ENCODE measurements at places on chromosomes 5 and 9.

- peak; percentile 63 for DNase-seq
Measured at GRCh38 chr9:13351778-13352386, 72.4 kb upstream of the MPDZ start.

GRCh38 chr9:136138566-136138965 lies 19.9 kb upstream of the TMEM250 start:
- peak; percentile 64 for DNase-seq

- DNase-seq = peak; percentile 46
Measured at GRCh38 chr9:19379283-19379682, 753 bp downstream of the RPS6 start.

DNA sequence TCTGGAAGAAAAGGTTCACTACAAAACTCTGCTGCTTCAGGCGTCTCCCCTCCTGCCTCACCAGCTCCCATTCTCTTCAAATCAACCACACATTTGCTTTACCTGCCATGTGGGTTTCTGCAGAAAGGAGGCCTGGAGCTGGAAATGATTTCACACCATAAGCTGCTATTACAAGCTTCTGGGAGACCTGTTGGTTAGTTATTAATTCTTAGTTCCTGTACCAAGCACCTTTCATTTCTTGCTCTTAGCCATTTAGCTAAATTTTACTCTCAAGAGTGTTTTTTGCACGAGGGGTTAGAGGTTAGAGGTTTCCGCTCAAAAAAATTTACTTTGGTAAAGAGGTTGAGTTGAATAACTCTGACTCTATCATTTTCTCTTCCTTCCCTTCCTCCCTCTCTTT lies 70.3 kb downstream of the MAP1B start:
- DNase-seq = no peak

DNA sequence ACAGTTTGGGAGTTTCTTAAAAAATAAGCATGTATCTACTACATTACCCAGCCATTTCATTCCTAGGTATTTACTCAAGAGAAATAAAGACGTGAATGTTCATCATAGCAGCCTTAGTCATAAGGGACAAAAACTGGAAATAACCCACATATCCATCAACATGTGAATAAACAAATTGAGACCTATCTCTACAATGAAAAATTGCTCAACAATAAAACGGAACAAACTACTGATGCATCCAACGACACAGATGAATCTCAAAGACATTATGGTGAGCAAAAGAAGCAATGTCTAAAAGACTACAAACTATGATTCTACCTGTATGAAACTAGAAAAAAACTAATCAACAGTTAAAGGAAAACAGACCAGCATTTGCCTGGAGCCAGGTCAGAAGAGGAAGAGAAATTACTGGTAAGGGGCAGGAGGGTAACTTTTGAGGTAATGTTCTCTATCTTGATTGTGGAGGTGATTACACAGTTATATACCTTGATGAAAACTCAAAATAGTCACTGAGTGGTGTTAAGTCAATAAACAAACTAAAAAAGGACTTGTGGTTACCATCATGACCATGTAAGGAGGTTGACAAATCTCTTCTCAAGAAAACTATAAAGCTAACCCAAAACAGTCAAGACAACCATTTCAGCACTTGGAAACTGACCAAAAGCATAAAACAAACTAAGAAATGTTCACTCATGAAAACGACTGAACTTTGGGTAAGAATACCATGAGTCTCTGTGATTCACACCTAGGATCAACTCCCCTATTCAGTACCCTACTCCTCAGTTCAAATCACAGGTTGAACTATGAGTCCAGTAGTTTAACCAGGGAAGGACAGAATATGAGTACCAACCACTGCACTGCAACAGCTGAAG lies 10.4 kb downstream of the UIMC1 start:
- DNase-seq = no peak

DNA sequence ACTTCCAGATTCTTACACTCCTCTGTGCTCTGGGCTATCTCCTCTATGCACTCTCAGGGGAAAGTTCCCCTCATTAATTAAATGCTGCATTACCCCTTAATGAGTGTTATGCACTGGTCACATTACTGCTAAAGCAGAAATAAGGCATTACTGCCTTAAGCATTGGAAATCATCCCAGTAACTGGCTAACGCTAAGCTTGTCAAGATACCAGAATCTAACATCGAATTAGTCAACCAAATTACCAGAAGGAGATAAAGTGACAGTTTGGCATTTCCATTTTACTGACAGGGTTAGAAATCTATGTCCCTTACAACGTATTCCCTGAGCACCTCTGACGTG lies 69.5 kb upstream of the FAM169A start:
- DNase-seq = no peak

- DNase-seq = no peak
Measured at GRCh38 chr5:79111387-79111959, at the start of gene BHMT. Gene BHMT, plus strand, starts transcription at chr5:79111809. Its CDS starts 77 bp downstream, at chr5:79111886.

DNA sequence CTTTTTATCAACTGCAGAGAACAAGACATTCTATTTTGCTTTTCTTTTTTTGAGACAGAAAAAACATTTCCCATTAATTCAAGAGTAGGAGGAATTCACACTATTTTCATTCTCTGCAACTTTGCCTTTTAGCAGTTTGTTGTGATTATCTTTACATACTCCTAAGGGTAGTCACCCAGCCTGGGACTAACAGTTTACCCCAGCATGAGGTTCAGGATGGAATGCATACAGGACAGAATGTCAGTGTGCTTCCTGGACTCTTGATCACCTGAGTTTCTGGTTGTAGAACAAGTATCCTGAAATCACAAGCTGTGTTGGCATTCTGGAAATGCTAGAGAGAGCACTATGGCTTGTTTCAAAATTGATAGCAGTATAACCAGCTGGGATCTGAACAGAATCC lies 368.1 kb downstream of the KIF4B start:
- DNase-seq = no peak

DNA sequence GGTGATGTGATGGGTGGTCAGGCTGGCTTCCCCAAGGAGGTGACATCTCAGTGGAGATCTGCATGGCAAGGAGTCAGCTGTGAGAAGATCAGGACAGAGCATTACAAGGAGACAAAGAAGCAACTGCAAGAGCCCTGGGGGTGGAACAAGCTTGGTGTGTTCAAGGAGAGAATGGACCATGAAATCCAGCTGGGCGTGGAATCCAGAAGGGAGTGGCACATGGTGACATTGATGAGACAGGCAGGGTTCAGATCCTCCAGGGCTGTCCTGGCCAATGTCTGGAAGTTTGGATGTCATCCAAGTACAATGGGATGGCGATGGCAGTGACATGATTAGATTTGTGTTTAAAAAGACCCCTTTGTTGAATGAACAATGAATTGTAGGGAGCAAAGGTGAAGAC lies 175.6 kb downstream of the MACROH2A1 start:
- DNase-seq = no peak

DNA sequence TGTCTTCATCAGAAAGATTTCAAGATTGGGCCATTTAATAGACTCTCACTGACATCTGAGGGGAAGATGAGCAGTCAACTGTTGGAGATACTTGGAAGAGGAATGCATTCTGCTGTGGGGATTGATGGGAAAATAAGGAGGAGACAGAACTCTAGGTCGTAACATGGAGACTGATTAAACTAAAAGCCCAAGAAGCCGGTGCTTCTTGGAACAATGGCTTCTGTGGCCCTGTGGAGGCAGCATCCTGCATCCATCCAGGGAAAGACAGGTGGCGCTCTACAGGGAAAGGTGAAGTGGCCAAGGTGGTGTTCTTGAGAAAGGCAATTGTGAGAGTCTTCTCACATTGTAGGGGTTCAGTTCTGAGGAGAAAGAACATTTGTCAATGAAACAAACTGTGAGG lies 31.3 kb downstream of the ZFAND5 start:
- DNase-seq = no peak

GRCh38 chr5:112059579-112060135 lies 302.7 kb upstream of the NREP start:
- no peak for DNase-seq

DNA sequence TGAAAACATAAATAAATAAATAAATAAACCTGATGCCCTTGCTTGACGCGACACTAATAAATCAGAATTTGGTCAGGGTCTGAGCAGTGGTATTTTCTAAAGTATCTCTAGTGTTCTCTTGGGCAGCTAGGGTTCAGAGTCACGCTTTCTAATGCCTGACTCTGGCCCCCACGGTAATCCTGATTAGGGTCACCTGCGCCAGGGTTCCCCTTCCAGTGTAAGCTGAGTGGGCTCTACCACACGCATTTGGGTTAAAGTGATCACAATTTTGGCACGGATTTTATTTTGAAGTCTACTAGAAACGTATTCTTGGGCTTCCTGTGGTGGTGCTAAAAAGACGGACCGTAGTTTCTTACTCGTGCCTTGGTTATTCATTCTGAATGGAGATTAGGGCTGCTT lies 651 bp downstream of the TTC1 start:
- no peak for DNase-seq

- no peak for DNase-seq
Measured at GRCh38 chr9:11663913-11664312, 1029.3 kb upstream of the TYRP1 start.

DNA sequence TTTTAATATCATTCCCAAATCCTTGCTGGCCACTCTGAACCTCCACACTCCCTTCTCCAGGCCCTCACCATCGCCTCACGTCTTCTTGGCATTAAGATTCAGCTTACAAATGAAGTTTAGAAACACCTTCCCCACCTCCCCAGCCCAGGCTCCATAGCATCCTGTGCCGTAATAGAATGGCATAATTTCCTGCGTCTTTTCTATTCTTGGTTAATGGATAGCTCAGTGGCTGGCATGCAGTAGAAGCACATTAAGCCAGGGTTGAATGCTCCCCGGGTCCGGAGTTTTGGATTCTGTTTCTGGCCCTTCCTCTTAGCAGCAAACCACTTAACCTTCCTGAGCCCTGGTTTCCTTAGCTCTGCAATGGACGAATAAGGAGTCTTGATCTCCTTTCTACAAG lies 13.8 kb downstream of the WWC1 start:
- no peak for DNase-seq

GRCh38 chr9:107387409-107387808 lies 102.2 kb downstream of the KLF4 start:
- DNase-seq = no peak

DNA sequence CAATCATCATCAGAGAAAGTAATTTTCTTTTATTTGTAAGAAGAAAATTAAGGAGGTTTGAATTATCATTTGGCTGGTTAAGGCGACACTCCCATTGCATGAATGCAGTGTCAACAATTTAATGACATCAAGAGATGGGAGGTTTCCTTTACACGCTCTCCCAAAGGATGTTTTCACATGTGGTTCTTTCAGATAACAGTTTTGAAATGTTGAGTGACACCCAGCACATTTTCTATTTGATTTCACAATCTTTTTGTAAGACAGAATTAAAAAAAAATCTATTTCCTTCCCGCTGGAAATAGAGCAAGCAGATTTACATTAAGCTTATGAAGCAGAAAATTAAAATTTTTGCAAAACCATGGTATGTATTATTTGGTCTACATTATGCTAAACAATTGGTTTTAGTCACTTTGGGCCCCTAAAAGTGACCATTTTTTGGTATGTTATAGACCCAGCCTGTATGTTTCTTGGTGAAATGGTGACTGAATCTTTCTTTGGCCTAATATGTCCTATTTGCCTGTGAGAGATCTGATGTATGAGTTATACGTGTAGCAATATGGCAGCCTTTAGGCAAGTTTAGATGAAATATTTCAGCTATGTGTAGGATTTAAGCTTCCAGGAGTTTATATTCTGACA lies 18.9 kb upstream of the ANKRD55 start:
- peak; percentile 21 for DNase-seq

GRCh38 chr5:9895302-9895645 lies 265.1 kb upstream of the TAS2R1 start:
- DNase-seq = no peak

GRCh38 chr5:74625742-74626241 lies 14.7 kb downstream of the ENC1 start:
- DNase-seq = no peak

GRCh38 chr5:60888359-60889061 lies 44.4 kb upstream of the ELOVL7 start:
- DNase-seq = no peak

DNA sequence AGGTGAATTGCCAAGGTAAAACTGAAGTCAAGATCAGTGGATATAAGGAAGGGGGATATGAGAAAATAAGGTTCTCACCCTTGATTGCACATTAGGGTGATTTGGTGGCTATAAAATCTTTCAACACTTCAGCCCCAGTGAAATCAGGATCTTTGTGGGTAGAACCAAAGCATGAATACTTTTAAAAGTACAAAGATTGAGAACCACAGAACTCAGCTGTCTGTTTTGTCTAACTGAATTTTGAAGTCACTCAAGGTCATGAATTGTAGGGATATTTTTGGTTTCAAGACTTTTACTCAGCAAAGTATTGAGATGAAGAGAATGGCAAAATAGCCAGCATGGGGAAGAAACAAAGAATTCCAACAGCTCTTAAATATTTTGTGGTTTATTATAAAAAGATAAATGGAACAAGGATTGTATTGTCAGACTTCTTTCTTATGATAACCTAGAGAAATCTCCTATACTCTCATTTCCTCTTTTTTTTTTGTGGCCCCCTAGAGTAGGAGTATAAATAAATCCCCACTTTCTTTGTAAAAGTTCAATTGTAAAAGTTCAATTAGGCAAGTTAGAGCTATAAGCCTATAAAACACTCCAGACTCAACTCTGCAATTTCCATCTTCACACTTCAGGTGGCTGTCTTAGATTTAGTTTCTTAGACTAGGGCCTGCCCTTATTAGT lies 272.9 kb downstream of the PDE4D start:
- DNase-seq = no peak

GRCh38 chr5:15440434-15440833 lies 59.5 kb upstream of the FBXL7 start:
- no peak for DNase-seq

- no peak for DNase-seq
Measured at GRCh38 chr5:156134216-156134615, 192.7 kb upstream of the SGCD start.

DNA sequence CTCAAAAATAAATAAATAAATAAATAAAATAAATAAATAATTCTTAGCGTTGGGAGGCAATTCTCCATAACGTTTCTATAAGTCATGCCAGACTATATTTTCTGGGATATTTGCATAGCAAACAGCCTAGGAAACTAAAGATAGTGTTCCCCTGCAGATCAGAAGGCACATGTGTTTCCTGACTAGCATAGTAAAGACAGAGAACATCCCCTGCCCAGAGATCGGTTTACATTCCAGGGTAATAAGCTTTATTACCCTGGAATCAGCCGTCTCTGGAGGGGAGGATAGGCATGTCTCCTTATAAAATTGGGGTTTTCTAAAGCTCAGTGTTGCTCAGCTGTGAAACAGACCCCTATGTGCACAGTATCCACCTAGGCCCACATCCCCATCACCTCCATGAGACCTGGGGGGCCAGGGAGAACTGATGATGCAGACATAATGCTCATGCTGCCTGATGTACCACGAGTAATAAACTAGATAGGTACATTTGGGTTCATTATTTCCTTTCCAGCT lies 36.9 kb upstream of the IFNK start:
- no peak for DNase-seq

Data from NB4 (cell line).